ENCODE measurements at places on chromosomes 6 and 20.

GRCh38 chr6:134517145-134517658, 199.3 kb upstream of the SGK1 start:
- no peak for DNase-seq

DNA sequence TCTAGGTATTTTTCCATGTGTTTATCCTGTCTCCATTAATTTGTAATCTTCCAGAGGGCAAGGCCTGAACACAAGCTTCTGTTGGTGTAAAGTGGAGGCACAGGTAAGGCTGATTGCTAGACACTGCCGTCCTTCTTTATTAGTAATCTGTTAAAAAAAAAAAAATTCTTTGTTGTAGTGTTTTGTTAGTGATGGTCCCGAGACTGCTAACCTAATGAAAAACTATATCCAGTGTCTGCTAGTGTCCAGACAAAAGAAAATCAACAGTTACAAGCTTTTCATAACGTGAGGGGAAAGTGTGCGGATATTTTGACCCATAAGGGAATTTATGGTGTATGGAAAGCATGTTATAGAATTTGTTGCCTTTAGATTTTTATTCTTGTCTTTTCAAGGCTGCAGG, 4.2 kb upstream of the HIVEP1 start:
- DNase-seq: no peak

DNA sequence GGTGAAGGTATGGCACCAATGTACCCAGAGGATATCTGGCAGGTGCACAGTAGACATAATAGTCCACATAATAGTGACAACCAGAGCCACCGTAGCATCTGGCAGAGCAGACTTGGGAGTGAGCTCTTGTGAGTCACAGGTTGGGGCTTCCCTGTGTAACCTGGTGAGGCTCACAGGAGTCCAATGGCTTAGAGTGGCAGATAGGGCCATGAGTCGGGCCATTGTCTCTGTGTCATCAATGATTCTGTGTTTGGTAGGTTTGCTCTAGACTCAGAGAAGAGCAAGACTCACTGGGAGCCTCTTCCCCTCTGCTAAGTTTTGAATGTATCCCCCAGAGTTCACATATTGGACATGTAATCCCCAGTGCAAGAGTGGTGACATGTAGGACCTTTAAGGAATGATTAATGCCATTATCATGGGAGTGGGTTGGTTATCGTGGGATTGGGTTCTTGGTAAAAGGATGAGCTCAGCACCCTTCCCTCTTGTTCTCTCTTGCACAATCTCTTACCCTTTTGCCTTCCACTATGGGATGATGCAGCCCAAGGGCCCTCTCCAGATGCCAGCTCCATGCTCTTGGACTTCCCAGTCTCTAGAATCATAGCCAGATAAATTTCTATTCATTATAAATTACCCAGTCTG, 22.6 kb upstream of the SIRPA start:
- no peak for DNase-seq

GRCh38 chr6:37074053-37074827, 68.8 kb downstream of the FGD2 start:
- no peak for DNase-seq

DNA sequence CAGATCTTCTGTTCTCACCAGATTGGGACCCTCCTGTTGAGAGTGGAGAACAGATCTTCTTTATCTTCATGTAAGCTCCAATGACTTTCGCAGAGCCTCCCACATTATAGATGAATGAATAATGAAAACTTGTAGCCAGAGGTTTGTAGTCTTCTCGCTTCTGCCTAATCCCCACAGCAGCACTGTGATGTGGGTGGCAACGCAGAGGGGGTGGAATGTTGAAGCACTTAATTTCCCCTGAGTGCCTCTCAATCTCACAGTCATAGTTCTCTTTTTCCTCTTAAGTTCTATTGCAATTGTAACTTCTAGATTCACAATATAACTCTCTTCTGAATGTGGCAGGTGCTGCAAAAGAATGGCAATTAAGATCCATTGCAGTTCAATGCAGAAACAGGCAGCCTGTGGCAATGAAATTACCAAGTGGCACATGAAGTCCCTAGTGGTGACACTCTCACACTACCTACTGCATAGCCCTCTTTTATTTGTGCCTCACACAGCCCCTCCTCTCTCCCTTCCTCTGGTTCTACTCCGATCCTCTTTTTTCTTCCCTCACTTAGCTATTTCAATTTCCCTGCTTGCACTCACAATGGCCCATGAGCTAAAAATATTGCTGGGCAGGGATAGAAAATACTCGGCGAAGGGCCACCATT, 281.9 kb downstream of the UBE3D start:
- no peak for DNase-seq

DNA sequence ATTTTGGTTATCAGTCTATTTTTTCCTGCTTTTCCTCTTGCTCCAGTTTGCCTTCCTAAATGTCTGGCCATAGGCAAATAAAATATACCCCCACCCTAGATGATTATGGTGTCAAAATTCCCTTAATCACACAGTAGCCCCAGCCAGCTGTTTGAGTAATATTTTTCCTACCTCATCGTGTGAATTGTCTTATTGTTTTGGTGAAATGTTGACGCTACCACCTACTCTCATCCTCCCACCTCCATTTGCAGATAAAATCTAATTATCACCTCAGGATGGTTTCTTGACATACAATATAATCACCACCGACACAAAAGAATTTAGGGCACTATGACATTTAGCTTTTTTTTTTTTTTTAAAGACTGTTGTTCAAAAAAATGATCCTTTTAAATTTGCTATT, 44.1 kb upstream of the FUCA2 start:
- DNase-seq: no peak

DNA sequence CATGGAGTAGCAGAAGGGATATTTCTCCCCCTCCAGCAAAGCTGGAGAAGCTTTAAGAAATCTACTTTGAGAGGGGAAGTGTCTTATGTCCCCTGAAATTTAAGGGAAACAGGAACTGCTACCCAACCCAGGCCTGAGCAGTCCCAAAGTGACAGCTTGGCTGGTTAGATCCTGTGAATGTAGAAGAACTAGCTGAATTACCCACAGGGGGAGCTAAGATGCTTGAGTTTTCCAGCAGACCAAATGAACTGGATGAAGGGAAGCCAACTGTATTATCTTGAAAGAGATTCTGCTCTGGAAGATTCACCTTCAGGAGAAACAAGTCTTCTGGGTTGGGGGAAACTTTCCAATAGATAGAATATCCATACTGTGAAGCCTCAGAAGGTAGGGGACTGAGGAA, 303.3 kb upstream of the MMS22L start:
- no peak for DNase-seq

DNA sequence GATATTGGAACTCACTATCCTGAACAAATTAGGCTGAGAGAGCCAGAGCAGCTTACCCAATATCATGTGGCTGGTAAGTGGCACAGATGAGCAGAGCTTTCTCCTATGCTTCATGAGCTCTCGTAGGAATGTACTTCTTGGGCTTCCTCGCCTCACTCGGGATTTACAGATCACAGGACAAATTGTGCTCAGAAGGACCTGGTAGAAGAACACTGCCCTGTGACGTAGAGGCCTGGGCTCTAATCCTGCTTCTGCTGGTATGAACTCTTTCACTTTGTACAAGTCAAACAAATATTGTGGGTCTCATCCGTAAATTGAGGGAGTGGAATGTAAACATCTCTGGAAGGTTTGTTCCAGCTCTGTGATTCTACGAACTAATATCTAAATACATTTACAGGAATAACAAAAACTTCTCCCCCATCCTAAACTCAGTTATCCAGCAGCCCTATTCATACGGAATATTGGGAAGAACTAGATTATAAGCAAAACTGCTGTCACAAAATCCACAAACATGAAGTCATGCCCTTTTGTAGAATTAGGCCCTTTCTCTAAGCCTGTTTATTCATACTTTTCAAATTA, 187.6 kb downstream of the CLIC5 start:
- no peak for DNase-seq

- no peak for DNase-seq
These were observed 865.3 kb upstream of the GJE1 start for GRCh38 chr6:141267420-141267819.

DNA sequence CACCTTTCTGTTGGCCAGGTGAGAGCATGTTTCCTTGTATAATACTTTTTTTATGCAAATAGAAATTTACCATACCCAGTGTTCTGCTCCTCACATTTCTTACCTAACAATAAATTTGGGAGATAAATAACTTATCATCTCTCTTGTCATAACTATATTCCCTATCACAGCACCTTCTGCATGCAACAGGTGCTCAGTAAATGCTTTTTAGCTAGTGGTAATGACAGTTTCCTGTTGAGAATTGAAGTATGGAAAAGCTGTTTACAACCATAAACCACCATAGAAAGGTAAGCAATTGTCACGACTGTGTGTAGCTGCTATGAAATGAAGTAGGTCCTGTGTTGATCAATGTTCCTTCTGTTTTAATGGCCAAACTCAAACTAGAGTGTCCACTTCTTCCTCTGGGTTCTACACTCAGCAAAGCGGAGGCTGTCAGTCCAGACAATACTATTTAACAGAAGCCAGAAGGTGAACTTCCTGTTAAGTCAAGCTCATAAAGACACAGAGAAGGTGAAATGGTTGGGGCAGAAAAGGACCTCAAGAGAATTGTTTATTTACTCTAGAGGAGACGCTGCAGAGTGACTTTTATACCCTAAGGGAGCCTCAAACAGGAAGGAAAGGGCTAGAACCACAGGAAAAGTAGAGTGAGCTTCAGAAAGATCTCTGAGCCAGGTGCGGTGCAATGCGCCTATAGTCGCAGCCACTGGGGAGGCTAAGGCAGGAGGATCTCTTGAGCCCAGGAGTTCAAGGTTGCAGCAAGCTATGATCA, 84.0 kb upstream of the SLC22A16 start:
- no peak for DNase-seq

GRCh38 chr20:46396052-46396740, 10.2 kb downstream of the ELMO2 start:
- DNase-seq: no peak

DNA sequence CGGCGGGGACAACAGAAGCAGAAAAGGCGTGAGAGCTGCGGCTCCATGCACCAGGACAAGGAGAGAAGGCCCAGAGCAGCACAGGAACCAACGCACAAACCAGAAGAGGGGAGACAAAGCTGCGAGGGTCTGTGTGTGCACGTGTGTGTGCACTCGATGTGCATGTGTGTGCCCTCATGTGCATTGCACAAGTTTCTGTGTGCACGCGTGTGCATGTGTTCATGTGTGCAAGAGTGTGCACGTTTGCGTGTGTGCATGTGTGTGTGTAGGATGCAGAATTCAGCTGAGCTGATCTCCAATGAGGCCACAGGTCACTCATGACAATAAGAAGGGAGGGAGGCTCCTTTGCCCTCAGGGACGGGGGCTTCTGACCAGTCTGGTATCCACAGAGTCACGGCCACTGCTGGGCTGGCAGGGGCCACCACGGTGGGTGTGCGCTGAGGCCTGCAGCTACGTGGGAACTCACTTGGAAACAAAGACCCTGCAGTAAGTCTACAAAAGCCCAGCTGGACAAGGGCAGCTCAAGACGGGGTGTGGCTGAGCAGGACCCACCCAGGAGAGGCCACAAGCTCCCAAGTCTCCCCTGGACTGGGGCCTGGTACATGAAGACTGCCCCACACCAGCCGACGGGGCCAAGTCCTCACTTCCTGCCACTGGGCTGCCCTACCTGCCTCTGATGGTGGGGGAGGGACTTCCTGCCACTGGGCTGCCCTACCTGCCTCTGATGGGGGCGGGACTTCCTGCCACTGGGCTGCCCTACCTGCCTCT, 48.1 kb upstream of the CHRNA4 start:
- no peak for DNase-seq

All from GM19239 (cell line).